ENCODE measurements at places on chromosomes 13 and 19.

- peak; percentile 65 for DNase-seq
Measured at GRCh38 chr19:17405250-17406045, at the start of gene BST2. BST2 (minus strand) TSS chr19:17405630; CDS start chr19:17405575, 55 bp downstream.

DNA sequence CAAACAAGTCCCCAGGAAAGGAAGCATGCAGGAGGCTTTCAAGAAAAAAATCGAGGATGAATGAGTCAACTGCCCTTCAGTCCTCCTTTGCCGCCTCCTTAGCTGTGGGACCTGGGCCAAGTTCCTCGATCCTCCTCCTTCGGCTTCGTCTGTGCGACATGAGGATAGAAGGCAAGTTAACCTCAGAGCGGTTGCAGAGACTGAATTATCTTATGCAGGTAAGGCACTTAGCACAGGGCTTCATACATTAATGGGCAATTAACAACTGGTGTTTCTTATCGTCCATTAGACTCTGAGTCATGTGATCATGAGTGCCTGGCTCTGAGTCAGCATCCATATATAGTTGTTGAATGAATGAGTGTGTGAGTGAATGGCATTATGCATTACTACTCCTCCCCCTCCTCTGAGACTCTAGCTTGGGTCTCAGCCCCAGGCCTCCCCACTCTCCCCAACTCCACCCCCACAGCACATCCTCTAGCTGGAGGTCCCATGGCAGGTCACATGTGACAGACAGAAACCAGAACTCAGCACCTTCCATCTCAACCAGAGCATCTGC is 1.6 kb upstream of the TTC9B start:
- peak; percentile 63 for DNase-seq

DNA sequence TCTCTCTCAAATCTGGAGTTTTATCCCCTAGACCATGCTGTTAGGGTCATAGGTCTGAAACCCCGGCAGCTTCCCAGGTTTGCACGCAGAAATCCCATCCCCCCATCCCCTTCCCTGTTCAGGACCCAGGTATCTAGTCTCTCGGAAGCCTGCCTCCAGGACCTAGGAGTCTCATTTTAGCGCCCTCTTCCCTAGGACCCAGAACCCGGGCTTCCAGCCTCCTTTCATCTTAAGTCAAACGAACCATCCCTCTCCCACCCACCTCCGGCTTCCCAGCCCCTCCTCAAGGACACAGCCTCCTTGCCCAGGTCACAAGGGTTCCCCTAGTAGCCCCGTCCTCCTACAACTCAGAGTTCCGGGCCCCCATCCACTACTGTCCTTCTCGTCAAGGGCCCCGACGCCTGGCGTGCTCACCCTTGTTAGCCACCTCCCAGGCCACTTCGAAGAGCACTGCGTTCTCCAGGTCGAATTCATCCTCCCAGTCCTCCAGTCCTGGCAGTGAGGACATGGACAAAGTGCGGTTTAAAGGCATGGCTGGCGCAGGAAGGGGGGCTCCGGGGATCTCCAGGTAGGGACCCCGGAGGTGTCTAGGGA is 431 bp downstream of the GYS1 start:
- no peak for DNase-seq

DNA sequence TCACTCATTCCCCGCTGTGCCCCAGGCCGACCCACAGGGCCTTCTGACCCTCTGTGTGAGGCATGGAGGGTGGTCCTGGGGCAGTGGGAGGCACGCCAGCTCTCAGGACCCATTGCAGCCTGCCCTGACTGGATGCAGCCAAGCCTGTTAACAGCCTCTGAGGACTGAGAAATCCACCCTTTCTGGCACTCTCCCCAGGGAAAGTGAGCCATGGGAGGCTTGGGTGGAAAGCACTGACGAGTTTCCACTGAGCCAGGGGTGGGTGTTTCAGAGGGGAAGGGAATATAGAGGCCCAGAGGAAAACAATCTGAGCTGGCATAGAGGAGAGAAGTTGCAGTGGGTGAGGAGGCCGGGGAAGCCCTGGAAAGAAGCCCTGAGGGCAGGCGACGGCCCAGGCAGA is 30.6 kb upstream of the SLC7A10 start:
- no peak for DNase-seq

- DNase-seq, result no peak
Measured at GRCh38 chr13:108377646-108378206, 108.2 kb downstream of the TNFSF13B start.

- peak; percentile 51 for DNase-seq
Measured at GRCh38 chr13:48626726-48627451, 26.8 kb upstream of the CYSLTR2 start.

DNA sequence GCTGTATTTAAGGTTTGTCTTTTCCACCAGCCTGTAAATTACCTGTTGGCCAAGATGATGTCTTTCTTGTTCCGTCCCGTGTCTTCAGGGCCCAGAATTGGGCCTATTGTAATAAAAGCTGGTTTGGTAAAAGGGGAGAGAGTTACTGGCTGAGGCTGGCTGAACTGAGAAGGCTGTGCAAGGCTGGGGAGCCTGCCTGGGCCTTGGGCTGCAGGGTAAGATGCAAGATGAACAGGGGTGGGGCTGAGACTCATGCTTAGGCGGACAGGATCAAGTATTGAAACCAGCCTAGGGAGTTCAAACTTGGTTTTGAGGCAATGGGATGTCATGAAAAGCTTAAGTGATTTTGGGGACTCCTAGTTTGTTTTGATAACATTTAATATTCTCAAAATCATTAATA is 142.3 kb downstream of the PCCA start:
- DNase-seq, result no peak

GRCh38 chr19:13026462-13027370 is 31.4 kb downstream of the NFIX start:
- DNase-seq, result peak; percentile 40

GRCh38 chr13:93673885-93674284 is 447.3 kb downstream of the GPC6 start:
- no peak for DNase-seq

DNA sequence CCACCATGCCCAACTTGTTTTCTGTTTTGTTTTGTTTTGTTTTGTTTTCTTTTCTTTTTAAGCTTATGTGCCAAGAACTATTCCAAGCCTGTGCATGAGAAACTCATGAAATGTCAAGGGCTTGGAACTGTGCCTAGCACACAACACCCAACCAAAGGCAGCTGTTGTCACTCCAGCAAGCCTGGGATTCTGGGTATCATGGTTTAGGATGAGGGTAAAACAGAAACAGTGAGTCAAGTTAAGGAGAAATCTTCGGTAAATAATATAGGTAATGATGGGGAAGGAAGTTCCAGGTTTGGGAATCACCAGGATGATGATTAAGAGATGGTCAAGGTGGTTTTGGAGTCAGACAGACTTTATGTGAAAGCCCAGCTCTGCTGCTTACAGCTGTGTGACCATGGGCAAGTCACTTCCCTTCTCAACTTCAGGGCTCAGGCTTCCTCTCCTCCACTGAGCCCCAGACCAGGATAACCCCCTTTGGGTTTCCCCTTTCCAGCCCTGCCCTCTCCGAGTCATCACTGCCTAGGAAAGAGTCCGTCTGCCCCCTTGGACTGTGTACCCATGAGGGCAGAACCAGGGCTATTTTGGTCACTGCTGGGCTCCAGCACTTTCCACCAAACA is 5.0 kb downstream of the PVR start:
- DNase-seq, result peak; percentile 93

DNA sequence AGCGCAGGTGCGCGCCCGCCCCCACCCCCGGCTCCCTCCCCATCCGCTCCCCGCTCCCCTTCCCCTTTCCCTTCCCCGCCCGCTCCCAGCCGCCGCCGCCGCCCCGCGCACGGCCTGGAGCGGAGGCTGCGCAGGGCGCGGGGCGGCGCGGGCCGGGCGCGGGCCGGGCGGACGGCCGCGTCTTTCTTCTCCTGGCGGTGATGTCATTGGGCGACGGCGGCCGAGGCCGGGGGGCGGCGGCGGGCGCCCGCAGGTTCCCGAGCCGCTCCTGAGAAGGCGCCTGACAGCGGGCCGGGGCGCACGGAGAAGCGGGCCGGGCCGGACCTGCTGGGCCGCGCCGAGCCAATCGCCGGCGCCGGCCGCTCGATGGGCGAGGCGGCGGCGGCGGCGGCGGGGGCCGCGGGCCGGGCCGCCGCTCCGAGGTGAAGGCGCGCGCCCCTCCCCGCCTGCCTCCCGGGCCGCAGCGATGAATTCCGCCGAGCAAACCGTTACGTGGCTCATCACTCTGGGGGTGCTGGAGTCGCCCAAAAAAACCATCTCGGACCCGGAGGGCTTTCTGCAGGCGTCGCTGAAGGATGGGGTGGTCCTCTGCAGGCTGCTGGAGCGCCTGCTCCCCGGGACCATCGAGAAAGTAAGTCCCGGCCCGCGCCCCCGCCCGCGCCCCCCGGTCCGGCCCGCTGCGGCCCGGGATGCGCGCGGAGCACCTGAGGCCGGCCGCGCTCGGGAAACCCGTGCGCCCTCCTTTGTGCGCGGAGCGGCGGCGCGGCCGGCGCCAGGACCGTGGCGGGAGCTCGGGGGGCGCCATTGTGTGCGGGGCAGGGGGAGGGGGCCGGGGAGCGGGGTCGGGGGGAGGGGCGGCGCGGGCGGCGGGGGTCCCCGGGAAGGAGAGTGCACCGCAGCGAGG is at the start of gene ARHGEF7:
Gene ARHGEF7, plus strand, starts transcription at position 250 of the 904 bp plus-strand sequence. Its CDS starts 217 bp downstream, at position 467.
- DNase-seq, result no peak

- no peak for DNase-seq
Measured at GRCh38 chr19:55451163-55451964, 8.3 kb upstream of the SHISA7 start.

- DNase-seq, result no peak
Measured at GRCh38 chr13:111515635-111516034, 195.2 kb downstream of the TEX29 start.

- DNase-seq, result peak; percentile 64
Measured at GRCh38 chr13:75749407-75749806, 113.3 kb downstream of the LMO7 start.

DNA sequence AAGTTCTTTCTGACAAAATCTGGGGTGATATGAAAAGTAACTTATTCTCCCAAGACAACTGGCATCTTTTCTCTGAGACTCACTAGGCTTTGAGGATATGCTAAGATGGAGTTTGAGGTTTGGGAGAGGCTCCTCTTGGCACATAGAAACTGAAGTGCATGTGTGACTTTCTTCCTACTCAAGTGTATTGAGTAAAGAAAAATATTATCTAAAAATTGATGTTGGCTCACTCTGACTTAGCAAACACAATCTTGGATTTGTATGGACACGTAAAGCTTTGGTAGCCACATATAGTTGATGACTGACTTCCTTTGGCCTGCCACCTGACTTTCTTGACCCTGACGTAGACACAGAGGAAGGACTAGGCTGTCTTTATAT is 71.1 kb upstream of the KLF12 start:
- no peak for DNase-seq

DNA sequence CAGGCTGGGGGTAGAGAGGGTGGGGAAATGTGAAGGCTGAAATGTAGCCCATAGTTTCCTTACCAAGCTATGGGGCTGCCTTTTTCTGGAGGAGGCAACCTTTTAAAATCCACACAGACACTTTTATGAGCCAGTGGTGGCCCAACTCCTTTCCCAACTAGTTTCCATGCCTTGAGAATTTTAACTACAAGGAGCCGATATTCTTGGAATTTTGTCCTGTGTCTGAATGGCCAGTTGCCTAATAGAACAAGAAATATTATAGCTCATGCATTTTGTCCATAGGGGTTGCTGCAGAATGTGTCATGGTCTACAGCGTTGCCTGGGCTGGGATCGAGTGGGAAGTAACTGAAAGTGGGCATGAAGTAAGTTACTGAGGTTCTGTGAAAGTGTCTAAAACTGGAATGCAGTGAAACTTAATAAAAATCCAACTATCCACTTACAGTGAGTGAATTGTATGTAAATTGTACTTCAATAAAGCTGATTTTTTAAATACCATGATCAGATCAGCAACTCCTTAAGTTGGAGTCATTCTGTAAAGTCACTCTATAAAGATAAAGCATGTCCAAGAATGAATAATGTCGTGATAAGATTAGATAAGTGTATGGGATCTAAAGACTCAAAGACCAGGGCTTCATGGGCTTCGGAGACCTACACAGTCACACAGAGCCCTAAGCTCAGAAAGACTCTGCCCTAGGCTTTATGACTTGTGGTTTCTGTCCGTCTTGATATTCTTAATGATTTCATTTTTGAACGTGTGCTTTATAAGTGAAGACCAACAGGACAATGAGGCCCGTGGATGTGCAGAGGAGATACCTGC is 122.6 kb upstream of the FNDC3A start:
- no peak for DNase-seq

GRCh38 chr13:49020940-49021553 is 45.3 kb downstream of the FNDC3A start:
- peak; percentile 8 for DNase-seq

DNA sequence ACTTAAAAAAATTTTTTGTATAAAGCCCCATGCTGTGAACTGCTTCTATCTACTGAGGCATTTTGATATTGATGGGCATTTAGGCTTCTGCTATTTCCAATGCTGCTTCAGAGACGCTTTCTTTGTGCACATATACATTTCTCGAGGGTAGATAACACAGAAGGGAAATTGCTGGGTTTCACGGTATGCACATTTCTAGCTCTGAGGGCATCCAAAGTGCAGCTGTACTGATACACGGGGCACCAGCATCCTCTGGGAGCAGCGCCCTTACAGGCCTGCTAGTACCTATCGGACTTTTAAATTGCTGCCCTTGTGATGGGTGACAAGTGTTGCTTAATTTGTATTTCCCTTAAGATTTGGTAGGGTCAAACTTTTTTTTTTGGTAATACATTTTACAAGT is 88.6 kb downstream of the KCTD15 start:
- DNase-seq, result no peak

DNA sequence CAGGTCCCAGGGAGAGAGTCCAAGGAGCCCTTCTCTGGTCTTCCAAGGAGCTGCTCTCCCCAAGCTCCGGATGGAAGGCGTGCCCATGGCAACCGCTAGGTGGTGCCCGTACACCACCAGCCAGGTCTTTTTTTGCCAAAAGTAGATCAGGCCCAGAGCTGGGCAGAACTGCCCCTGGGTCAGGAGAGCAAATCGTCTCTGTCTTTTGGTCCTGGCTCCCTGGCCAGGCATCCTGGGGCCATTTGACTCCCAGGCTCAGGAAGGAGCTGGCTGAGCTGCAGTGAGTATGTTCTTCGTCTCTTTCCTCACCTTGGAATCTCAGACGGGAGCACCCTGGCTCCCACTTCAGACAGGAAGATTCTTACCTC is 24.6 kb upstream of the BCL3 start:
- DNase-seq, result peak; percentile 88

DNA sequence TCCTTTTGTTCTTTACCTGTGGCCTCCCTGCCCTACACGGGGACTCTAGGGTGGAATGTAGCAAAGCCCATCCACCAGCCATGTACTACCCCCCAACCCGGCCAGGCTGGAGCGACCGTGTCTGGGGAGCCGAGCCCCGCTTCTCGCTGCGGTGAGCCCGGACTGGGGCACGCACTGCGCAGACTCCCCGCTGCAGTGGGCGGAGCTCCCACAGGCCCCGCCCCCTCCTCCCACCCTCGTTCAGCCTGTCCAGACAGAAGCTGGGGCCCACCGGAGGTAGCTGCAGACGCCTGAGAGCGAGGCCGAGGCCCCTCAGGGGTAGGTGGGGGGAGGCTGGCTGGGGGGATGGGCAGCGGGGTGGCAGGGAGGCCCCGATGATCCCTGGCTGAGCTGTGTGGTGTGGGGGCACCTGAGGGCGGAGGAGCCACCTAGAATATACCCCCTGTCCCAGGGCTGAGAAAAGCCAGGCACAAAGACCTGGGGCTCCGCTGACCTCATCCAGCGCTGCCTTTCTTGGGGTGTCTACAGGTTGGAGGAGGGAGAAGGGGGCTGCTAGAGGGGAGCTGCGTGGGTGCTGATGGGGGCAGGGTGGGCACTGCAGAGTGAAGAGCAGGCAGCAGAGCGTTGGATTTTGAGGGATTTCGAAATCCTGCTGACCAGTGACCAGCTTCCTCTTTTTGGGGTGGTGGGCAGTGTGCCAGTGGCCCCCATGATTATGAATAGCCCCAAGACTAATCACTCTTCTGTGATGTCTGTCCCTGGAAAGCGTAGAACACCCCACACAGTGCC is 17.3 kb downstream of the PLD3 start:
- DNase-seq, result peak; percentile 84
